Thymus (tissue), 14 donors: ENCODE measurements at places on chromosomes 6 and 20.

- no peak for DNase-seq
Measured at GRCh38 chr20:57691699-57692098, 18.1 kb downstream of the PMEPA1 start.

GRCh38 chr20:46401478-46401860 lies 4.9 kb downstream of the ELMO2 start:
- DNase-seq, result peak; percentile 19

DNA sequence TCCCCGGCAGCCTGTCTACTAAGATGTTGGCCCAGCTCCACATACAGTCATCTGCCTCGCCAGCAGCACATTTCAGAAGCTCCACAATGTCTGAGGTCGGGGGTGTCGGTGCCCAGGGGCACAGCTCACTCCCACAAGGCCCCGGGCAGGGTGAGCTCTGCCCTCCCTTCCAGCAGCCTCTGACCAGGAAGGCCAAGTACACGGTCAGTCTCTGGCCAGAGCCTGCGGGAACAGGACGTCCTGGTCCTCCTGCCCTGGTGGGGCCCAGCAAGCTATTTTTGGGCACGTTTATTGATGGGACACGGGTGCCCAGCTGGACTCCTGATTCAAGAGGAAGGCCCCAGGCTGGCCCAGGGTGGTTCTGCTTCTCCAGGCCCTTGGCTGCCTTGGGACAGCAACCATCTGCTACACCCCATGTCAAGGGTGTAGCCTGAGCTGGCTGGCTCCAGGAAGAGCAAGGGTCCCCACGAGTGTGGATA lies 114.9 kb upstream of the PTPN1 start:
- DNase-seq, result no peak

GRCh38 chr20:25534845-25535244 lies 50.5 kb downstream of the NINL start:
- DNase-seq, result no peak

GRCh38 chr6:22821664-22822320 lies 252.4 kb downstream of the HDGFL1 start:
- DNase-seq, result no peak

DNA sequence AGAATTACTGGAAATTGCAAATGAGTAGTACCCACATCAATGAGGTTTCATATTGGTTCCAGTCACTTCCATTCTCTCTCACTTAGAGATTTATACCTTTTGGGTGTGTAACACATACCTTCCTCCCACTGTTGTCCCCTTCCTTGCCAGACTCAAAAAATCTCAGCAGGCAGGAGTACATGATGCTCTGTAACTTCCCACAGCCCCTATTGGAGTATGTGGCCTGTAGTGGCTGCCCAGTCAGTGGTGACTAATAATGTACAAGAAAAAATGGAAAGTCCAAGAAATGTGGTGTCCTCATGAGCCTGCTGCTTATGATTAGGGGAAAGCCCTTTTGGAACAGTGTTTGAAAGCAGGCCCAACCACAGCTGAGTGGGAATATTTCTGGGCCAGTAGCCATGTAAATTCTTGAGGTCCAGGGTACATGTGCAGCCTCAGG lies 312.0 kb downstream of the ZFAND3 start:
- no peak for DNase-seq

DNA sequence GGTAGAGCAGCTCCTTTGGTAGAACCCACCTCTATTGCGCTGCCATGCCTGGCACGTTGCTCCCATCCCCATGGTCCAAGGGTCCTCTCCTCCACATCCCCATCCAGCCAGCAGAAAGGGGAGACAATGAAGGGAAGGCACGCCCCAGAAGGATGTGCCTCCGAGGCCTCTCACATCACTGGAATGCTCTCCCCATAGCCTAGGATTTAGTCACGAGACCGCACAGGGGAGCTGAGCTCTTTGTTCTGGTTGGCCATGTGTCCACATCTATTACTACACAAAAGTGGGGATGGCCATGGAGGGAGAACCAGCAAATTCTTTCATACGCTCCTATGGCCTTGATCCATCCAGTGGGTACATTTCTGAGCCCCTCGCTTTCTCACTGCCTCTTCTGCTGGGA lies 60.5 kb upstream of the SALL4 start:
- DNase-seq, result no peak

DNA sequence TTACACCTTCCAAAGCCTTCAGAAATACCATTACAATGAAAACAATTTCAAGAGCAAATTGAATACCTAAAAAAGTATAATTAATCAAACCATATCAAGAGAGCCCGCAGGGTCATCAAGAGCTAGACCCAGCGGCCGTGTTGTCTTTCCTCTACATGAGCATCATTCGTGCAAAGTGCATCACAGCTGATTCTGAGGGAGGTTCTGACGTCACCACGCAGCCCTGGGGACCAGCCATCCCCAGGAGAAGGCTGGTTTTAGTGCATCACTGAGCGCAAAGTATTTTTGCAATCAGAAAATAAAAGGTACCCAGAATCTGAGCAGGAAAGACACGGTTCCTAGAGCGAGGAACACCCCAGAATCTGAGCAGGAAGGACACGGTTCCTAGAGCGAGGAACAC lies 371.4 kb downstream of the CDH4 start:
- DNase-seq, result no peak

- no peak for DNase-seq
Measured at GRCh38 chr6:22017272-22017671, 279.6 kb downstream of the PRL start.

DNA sequence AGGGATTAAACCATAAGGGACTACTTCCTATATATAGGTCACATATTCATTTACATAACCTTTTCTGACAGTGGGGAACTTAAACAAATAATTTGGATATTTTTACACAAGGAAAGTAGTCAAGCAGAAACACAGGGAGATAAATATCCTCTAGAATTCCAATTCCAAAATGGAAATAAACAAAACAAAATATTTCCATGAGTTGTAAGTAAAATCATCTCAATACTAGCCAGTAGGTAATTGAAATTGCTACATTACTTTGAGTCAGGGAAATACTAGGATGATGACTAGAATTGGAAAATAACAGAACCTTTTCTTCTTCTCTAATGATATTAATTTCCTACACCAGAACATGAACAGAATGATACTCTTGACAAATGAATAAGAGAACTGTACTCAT lies 1308.1 kb upstream of the GJE1 start:
- no peak for DNase-seq

DNA sequence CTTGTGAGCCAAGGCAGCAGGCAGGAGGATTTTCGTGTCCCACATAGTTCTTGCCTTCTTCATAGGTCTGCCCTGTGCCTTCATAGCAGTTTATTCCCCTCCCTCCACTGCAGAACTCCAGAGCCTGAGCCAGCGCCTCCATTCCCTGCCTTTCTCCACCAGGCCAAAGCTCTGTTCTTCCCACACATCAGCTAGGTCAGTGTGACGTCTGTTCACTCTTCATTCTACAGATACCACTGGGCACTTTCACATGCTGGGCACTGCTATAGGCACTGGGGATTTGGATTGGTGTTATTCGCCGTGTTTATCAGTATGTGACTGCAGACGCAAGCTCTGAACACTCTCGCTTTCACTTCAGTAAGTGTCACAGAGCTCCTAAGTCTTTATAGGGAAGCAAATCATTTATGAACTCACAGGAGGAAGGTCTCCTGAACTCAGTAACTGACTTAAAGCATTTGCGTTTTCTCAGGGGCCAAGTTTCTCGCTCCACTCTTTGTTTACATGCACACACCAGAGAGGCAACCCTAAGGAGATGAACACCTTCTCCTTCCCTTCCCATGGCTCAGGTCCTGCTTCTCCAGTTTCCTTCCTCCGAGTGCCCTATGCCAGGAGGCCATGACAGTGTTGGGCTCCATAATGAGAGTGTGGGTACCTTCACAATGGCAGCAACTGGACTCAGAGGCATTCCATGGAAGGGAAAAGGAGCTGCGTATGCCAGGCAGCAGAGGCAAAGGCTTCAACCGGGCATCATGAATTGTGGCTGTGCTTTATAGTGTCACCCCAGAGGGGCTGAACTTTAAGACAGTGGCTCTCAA lies 6.3 kb upstream of the APMAP start:
- DNase-seq, result no peak

GRCh38 chr6:119310486-119311036 lies 39.0 kb downstream of the MAN1A1 start:
- DNase-seq, result no peak

DNA sequence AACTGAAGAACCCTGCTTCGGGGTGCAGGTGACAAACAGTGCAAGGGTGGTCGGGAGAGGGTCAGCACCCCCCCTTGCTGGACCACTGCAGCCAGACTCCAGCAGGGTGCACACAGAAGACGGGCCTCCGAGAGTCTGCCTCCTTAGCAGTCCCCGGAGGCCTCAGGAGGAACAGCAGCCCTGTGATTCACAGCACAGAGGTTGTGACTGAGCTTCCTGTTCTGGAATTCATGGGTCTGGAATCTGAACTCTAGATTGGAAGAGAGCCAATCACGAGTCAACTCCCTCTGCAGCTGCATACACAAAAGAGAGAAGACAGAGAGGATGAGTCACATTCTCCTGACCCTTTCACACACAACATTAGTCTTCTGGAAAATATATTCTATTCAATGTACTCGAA lies 249.0 kb upstream of the OPRM1 start:
- no peak for DNase-seq

- DNase-seq, result no peak
Measured at GRCh38 chr6:80280262-80281010, 174.0 kb downstream of the BCKDHB start.

GRCh38 chr20:56359212-56360132 lies 698 bp downstream of the FAM210B start:
- no peak for DNase-seq

DNA sequence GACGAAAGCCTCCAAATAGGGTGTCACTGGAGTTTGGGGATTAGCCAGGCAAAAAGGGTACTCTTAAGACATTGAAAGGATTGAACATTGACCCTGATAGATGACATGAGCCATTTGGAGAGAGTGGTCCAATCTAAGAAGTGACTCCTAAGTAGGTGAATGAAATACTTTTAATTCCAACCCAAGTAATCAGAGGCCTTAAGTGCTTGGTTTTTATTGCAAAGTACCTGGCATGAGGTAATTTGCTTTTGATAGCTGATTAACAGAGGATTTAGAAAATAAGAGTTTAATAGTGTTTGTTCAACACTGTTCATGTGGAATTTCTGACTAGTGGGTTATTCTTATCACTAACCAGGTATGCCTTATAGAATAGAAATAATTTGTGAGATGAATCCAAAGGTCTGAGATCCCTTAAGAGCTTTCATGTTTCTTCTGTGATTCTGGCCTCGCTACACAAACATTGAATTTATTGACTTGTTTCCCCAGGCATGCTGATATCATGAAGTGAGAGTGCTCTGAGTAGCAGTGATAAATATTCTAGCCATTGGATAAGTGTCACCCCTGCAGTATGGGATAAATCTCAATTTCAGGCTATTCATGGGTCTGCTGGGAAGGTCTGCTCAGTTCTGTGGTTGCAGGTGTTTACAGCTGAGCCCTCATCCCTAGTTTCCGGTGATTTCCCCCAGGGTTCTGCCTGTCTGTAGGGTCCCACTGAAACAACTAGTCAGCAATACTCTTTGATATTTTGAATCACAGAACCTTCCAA lies 6.5 kb downstream of the NCOA7 start:
- peak; percentile 10 for DNase-seq

GRCh38 chr6:6224933-6225486 lies 95.5 kb downstream of the F13A1 start:
- no peak for DNase-seq

GRCh38 chr6:56311533-56312448 lies 64.4 kb upstream of the COL21A1 start:
- no peak for DNase-seq

GRCh38 chr20:944774-945410 lies 28.8 kb upstream of the ANGPT4 start:
- DNase-seq, result no peak

- no peak for DNase-seq
Measured at GRCh38 chr6:20252311-20252710, 40.0 kb upstream of the MBOAT1 start.

DNA sequence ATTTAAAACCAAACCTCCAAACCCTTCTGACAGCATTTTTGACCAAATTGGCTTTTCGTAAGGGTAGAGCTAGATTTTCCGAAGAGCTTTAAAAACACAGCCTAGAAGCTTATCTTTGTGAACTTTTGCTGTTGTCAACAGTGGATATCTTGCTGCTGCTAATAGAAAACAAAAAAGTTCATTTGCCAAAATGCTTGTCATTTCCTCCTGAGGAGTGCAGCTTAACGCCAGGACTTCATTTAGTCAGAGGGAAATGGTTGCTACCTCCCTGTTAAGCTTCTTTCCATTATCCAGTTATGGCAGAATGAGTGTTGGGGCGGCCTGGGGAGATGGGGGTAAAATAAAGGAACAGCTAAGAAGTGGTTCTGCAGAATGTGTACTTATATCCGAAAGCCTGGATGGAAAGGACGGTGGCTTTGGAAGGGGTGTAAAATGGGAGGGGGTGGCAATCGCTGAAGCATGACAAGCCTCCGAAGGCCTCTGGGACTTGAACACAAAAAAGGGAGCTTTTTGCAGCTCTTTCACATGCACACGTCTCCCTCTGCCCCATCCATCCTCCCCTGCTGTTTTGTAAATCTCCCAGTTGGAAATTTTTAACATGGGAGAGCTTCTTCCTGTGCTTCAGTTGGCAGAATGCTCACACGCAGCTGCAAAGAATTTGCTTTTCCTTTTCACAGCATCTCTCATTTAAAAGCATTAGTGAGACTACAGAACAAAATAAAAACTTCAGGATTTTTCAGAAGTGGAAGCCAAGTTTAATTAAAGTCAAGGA lies 22.5 kb downstream of the JARID2 start:
- no peak for DNase-seq

DNA sequence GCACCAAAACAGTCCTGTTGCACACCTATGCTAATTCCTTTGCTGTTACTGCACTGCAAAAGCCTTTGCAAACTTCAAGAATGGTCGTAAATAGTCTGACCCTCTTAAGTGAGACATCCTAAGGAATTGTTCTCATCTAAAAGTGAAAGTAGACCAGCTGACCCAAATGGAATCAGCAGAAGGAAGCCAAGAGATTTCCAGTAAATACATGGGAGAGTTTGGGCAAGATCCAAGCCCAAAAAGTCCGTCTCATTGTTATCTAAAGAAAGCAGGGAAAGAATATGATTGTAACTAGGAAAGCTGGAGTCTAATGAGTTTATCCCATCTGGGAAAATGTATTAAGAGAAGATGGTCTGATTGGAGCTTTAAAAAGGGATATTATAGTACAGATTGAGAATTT lies 43.0 kb upstream of the HIVEP1 start:
- DNase-seq, result no peak

- no peak for DNase-seq
Measured at GRCh38 chr6:15588971-15589634, 73.7 kb downstream of the DTNBP1 start.
